ENCODE measurements at places on chromosomes 7 and 10.
A peak's percentile ranks its signal among the peaks of the same experiment; 100 is the strongest.

GRCh38 chr7:4185721-4186512 lies 496.2 kb upstream of the FOXK1 start:
- DNase-seq, result no peak

- peak; percentile 59 for DNase-seq
These were observed at the start of gene STAMBPL1 for GRCh38 chr10:88879534-88880281. TSS of gene STAMBPL1 (plus strand) at chr10:88880245. CDS start at chr10:88901709, 21,464 bp downstream.

DNA sequence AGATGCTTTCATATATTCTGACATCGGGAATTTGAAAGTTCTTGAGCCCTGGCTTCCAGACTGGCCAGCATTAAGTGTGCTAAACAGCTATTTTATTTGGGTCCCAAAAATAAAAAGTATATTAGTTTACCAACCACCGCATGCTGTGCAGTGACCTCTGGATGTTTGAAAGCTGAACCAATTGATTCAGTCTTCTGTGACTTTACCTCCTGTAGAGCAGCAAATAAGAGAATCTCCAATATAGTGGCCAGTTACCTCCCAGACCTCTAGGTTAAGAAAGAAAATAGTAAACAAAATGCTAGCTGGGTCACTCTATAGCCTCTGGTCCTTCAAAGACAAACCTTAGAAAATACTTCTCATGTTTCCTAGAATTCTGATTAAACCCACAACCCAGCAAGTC lies 424.6 kb upstream of the NFE2L3 start:
- no peak for DNase-seq

DNA sequence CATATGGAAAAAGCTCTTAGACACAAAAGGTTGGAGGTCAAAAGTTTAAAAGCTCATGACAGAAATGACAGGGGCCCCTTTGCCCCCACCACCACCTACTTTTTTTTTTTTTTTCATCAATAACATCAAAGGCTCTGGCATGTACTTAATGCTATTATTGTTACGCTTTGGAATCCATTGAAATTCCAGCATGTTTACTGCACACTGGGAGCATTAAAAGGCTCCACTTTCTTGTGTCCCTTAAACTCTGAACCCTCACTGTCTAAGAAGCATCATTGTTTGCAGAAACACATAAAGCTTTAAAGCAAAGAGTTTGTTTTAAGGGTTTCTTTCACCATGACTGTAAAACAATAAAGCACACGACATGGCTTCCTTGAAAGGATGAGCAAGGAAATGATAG lies 149.4 kb downstream of the GLI3 start:
- DNase-seq, result no peak

DNA sequence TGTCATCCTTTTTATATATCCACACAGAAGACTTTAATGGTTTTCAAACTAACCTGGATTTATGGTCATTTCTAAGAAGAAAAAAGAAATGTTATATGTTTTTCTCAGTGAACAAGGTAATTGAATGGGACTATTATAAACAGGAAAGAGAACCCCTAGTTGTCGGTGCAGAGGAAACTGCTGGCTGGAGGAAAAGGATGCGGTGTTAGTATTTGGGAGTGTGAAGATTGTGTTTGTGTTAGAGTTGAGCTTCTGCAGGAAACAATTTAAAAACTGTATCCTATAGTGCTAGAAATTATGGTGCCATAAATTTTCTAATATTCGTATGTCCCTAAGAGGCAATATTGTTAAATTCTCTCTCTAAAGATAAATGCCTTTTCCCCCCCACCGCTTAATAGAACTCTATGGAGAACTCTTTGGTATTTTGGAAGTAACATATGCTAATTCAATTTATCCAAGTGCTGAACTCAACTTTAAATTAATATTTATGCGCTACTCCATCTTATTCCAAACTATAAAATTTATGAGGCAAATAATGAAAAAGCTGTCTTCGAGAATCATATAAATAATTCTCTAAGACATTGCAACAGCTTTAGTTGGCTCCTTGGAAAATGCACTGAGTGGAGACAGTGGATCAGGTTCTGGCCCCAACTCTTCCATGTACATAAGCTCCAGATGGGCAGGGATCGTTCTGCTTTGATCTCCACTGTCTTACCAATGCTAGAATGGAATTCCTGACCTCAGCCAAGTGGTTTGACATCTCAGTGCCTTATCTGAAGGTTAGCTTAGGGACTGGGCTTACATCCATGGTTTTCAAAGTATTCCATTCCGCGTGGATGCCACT lies 5.6 kb downstream of the BZW2 start:
- no peak for DNase-seq

DNA sequence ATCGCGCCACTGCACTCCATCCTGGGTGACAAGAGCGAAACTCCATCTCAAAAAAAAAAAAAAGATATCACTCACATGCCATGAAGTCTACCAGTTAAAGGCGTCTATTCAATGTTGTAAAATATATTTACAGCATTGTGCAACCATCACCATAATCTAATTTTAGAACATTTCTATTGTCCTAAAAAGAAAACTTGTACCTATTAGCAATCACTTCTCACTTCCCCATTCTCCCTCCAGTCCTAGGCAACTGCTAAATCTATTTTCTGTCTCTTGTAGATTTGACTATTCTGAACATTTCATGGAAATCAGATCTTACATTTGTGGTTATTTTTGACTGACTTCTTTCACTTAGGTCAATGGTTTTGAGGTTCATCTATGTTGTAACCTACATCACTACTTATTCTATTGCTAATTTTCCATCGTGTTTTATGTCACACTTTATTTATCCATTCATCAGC lies 25.2 kb upstream of the OTUD1 start:
- no peak for DNase-seq

DNA sequence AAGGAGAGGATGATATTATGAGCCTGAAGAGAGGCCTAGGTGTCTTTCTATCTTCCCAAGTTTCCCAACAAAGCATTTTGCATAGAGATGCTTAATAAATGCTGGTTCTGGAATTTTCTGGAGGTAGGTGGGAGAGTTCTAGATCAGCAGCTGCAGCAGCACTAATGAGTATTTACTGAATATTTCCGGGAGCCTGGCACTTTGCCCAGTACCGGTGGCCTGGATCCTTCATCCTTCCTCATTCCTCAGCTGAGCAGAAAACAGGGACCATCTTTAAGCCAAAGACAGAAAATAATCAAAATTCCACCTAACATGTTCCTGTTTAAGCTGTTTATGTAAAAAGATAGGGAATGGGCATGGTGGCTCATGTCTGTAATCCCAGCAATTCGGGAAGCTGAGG lies 813.2 kb upstream of the AUTS2 start:
- no peak for DNase-seq

- DNase-seq, result no peak
These were observed 257.8 kb downstream of the SNX10 start for GRCh38 chr7:26549281-26549944.

GRCh38 chr7:79507131-79507530 lies 53.7 kb upstream of the MAGI2 start:
- no peak for DNase-seq

GRCh38 chr7:55425141-55425752 lies 60.1 kb downstream of the LANCL2 start:
- no peak for DNase-seq

DNA sequence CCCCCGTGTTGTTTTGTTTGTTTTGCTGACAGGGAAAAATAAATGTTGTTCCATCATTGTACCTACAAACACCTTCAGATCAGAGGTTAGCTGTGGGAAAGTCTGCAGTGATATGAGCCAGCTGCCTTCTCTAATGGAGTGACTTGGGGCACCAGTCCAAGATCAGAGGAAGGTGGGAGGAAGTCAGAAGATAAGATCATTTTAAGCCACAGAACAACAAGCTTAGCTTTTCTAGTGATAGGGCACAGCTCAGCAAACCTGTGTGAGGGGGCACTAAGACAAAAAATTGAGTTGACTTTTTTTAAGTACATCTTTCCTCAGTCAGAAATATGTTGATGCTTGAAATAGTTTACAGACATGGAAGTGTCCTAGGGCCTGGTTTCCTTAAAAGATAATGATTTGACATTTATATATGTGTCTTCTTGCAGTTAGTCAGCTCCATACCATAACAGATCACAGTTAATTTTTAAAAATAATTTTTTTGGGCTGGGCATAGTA lies 240.3 kb upstream of the KAT6B start:
- DNase-seq, result peak; percentile 15

DNA sequence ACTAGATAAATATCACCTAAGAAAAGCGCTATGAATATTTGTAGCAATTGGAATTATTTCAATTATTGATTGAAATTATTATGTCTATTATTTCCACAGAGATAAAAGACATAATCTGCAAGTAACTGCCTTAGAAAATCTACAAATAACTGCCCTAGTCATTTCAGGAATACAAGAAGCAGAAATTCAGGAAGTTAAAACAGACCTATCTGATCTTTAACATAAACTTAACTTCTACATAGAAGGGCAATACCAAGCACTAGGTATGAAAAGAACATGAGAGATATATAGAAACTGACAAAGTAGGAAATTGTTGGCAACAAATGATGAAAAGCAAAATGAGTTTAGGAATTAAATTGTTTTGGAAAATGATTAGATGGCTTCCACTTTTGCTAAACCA lies 31.8 kb upstream of the AKR1B10 start:
- DNase-seq, result no peak
